ENCODE measurements at places on chromosomes 12 and 14. TPM values are rescaled to one million over a fixed set of nuclear protein-coding genes. Genes with fewer than 3 reads are reported as not detected.

IL23A gene
- 0.09 TPM for total RNA-seq

DAO gene
- not detected for total RNA-seq

FOXG1 gene
- 0.79 TPM for total RNA-seq

AICDA gene
- not detected for total RNA-seq

RITA1 gene
- total RNA-seq = 9.1 TPM

CD27 gene
- total RNA-seq = not detected

TCL1B gene
- total RNA-seq = not detected

TNS2 gene
- total RNA-seq = 58.6 TPM

KRT6C gene
- total RNA-seq = not detected

ACOT4 gene
- 0.32 TPM for total RNA-seq

HOXC10 gene
- total RNA-seq = not detected

MGP gene
- total RNA-seq = 6.7 TPM

CIPC gene
- total RNA-seq = 4.6 TPM

FOXA1 gene
- total RNA-seq = not detected

KLRC1 gene
- total RNA-seq = not detected

LALBA gene
- not detected for total RNA-seq

RNASE4 gene
- 31.9 TPM for total RNA-seq

FERMT2 gene
- 65.1 TPM for total RNA-seq

NTS gene
- 43.5 TPM for total RNA-seq

HOXC5 gene
- total RNA-seq = 0.16 TPM

SLC24A4 gene
- not detected for total RNA-seq

MMP17 gene
- 8.8 TPM for total RNA-seq

Measured in bronchial smooth muscle cell (primary cell).